ENCODE measurements at places on chromosomes 2 and 18.

DNA sequence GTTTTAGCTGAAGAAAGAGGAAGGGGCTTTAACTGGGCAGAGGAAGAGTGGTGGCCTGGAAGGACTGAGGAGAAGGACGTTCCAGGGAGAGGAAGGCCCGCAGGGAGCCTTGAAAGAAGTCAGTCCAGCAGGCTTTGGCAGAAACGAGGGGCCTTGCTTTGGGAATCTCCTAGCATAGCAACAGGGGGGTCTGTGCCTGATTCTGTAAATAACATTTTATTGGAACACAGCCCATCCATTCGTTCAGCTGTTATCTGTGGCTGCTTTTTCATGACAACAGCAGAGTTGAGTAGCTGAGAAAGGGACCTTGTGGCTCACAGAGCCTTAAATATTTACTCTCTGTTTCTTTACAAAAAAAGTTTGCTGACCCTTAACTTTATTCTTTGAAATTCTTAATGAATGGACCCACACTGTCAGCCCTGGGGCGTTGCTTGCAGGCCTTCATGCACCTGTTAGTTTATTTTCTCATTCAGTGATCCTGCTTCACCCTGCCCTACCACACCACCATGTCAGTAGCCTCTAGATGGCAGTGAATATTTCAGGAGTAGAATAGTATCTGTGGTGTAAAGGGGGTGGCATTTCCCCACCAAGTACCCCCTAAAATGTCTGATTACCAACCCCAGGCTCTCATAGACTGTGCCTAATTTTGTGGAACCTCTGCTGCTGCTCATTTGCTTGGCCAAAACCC is 61.0 kb downstream of the MGAT5 start:
- DNase-seq: no peak

- DNase-seq: no peak
Measured at GRCh38 chr2:129782633-129782990, 196.9 kb upstream of the RAB6C start.

GRCh38 chr2:240514631-240515030 is 43.2 kb downstream of the ANKMY1 start:
- DNase-seq: no peak

- no peak for DNase-seq
Measured at GRCh38 chr18:56278421-56279003, 359.9 kb downstream of the TXNL1 start.

GRCh38 chr2:169693360-169693759 is 845 bp downstream of the CFAP210 start:
- no peak for DNase-seq

- no peak for DNase-seq
Measured at GRCh38 chr2:172196768-172197431, 94.2 kb upstream of the DLX2 start.

DNA sequence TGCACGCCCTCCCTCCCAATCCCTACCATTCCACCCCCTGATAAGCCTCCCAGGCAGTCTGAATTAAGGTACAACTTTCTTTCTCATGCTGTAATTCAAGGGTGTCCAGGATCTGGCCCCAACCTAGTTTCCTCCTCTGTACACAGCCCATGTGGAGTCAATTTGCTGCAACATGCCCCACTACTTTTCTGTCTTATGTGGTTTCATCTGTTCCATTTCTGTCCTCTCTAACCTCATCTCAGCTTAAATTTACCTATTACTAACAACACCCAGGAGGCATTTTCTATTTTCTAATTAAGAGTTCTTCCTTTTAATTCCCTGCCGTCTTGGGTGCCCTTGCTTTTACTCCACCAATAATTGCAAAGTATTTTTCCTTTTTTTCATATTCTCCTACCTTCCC is 10.0 kb downstream of the PPP4R1 start:
- DNase-seq: no peak

DNA sequence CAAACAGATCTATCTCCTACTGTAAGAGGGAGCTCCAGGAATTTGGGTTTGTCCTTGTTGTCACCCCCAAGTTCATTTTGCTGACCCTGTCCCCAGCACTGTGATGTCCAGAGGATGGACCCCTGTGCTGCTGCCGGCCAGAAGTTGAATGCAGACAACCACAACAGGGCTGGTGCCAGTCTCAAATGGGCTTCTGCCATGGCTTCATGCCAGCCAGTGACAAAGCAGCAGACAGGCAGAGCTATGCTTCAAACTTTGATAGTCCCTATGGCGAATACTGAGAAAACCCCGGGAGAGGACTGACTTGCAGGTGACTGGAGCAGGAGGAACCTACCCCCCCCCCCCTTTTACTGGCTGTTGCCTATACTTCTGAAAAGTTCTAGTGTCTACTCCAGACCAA is 3.2 kb downstream of the SMAD7 start:
- DNase-seq: no peak

- peak; percentile 62 for DNase-seq
Measured at GRCh38 chr18:44943311-44943881, 262.7 kb downstream of the SETBP1 start.

- no peak for DNase-seq
Measured at GRCh38 chr2:29607038-29607420, 314.4 kb downstream of the ALK start.

- DNase-seq: no peak
Measured at GRCh38 chr2:45860136-45861121, 209.0 kb downstream of the PRKCE start.

DNA sequence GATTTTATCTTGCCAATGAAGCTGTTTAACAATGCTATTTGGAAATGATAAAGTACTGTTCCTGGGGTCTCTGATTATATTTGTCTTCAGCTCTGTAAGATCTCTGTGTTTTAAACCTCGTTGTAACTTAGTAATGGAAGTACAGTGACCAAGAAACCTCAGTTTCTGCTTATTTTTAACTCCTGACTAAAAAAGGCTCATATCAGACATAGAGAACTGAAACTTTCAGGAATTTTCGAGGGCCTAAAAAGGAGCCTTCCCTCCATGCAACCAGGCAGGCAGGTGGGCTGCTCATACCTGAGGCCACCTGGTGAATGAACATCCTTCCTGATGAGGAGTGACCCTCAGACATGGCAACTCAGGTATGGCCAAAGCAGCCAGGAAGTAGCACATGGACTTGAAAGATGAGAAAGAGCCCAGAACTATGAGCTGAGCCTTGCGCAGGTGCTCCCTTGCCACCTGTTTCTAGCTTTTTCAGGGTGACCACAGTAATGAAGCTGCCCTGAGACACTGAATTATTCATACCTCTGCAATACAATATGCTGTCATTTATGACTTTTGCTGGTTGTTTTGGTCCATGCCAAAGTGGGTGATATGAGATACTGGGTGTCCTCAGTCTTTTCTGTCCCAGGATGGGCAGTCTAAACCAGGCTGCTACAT is 23.9 kb downstream of the MYO3B start:
- DNase-seq: no peak

GRCh38 chr18:71209944-71210343 is 921.1 kb downstream of the SOCS6 start:
- peak; percentile 2 for DNase-seq

DNA sequence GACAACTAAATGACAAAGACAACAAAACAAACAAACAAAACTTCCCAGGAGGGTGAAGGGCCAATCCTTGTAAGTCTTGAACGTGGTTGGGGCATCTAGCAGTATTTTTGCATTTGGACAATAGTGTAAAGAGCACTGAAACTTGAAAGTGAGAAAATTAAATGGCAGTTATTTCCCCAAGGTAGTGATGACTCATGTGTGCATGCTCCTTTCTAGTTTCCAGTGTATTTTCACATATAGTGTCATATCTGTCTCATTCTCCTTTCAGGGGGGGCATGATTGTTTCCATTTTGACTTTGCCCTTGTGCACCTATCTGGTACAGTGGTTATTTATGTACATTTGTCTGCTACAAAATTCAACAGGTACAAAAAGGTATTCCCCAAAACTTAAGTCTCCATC is 39.5 kb downstream of the CERS6 start:
- DNase-seq: no peak

- DNase-seq: no peak
Measured at GRCh38 chr2:127107622-127107999, 657 bp upstream of the BIN1 start.

GRCh38 chr2:8125741-8126711 is 555.8 kb upstream of the ID2 start:
- no peak for DNase-seq

- no peak for DNase-seq
Measured at GRCh38 chr2:209592106-209592505, 168.3 kb downstream of the MAP2 start.

DNA sequence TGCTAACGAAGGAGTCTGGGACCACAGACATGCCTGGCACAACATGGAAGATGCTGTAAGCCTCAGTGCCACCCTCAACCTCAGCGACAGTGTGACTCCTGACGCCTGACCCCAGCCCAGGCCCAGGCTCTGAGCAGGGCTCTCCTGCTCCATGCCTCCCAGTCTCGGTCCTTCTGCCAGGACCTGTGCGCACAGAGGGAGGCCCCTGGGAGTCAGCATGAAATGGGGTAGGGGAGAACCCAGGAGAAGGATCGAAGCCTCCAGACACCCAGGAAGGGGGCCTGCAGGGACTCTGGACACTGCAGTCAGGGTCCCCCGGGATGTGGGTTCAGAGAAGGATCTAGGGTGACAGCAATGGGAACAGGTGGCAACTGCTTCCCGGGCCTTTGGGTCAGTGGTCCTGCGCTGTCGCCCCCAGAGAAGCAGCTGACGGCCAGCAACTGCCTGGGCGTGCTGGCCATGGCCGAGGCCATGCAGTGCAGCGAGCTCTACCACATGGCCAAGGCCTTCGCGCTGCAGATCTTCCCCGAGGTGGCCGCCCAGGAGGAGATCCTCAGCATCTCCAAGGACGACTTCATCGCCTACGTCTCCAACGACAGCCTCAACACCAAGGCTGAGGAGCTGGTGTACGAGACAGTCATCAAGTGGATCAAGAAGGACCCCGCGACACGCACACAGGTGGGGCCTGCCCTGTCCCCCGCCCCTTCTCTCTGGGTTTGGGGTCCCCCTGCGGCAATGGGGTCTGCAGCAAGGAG is 233.9 kb downstream of the ATAD2B start:
- DNase-seq: no peak

DNA sequence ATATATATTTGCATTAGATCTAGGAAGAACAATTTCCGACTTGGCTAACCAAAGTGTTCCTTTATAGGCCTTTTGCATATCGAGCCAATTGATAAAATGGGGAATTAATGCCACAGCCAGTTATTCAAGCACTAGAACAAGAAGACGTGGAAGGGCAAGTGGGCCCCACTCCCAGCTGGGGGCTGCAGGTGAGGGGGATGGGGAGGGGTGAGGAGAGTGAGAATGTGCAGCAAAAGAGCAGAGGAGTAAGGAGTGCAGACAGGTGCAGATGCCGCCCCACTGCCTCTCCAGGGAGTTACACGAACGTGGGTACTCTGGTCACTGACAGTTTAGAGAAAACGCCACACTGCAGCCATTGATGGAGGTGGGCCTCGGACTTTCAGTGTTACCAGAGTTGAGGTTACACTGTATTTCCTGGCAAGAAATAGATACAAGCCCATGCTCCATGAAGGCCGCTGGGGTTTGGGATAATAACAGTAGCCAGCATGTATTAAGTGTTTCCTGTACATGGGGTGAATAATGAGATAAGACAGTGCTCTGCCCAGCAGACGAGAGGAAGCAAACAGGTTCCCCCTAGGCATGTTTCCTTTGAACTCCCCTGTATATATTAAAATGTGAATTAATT is 40.9 kb downstream of the GORASP2 start:
- DNase-seq: no peak

- no peak for DNase-seq
Measured at GRCh38 chr2:44778221-44778654, 163.3 kb upstream of the SIX3 start.

DNA sequence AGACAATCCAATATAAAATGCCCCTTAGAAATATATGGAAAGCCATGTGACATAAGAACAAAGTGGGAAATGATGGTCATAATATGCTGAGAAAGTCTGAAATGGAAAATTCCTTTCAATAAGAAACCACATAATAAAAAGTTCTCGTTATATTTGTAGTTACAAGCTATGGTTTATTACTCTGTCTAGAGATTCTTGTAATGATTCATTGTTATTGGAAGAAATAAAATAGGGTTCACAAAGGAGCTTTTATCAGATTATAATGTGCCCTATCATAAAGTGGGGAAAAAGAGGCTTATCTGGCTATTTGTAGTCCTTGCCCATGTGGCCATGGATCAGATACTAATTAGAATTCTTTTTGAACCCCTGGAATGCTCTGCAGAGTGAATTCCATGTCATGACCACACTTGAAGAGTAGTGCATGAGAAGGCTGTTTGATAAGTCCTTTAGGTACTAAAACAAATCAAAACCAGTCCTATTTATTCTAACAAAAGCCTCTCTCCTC is 420.7 kb upstream of the NRP2 start:
- peak; percentile 51 for DNase-seq

GRCh38 chr2:154960802-154961583 is 262.5 kb downstream of the KCNJ3 start:
- DNase-seq: no peak

GRCh38 chr18:50606609-50607008 is 46.7 kb downstream of the MAPK4 start:
- DNase-seq: no peak

DNA sequence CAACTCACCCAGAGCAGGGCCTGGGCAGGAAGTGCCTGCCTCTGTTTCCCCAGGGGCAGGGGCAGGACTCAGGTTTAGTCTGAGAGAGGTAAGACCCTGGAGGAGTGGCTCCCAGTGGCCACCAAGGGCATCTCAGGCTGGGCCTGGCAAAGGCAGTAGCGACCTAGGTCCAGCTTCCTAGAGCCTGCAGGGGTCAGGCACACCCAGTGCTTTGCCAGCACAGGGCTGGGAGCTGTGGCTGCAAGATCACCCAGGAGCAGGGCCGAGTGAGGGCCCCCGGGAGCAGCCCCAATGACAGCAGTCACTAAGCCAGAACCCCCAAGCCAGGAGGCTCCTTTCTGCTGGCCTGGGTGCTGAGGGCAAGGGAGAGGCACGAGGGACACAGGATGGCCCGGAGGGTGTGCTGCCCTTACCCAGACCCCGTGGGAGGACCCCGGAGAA is 8.8 kb upstream of the DUSP2 start:
- no peak for DNase-seq

DNA sequence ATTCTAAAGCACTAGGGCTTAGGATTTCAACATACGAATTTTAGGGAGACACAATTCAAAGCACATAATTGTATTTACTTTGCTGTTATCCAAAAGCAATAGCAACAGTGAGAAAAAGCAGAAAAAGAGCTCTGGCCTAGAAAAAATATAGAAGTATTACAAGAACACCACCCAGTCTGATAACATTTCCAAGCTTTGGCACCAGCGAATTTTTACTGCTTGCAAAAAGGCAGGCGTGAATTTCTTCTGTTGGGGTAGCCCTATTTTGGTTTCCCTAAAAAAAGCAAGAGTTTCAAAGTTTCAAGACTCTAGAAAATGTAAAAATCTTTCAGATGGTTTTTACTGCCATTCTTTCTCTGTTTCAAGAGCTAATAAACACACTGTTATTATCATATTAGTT is 292.7 kb downstream of the DPP10 start:
- DNase-seq: no peak

Measured in fibroblast of skin of left quadriceps (primary cell).